ENCODE measurements at places on chromosomes 12 and 14.
A peak's percentile ranks its signal among the peaks of the same experiment; 100 is the strongest.

DNA sequence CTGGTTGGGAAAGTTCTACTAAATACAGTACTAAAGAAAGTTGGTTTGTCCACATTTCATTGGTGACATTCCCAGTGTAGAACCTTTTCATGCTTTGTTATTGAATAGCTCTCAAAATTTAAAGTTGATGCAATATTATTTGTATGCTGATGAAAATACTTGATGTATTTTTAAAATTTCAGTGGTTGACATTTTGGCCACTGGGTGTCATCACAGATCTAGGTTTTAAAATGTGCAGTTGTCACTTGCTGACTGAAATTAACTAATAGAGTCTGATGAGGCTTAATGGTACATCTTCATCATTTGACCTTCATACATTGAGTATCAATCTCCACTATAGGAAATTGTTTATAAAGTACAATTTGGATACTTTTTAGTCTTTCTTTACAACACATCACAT, 37.1 kb downstream of the CMAS start:
- no peak for DNase-seq

DNA sequence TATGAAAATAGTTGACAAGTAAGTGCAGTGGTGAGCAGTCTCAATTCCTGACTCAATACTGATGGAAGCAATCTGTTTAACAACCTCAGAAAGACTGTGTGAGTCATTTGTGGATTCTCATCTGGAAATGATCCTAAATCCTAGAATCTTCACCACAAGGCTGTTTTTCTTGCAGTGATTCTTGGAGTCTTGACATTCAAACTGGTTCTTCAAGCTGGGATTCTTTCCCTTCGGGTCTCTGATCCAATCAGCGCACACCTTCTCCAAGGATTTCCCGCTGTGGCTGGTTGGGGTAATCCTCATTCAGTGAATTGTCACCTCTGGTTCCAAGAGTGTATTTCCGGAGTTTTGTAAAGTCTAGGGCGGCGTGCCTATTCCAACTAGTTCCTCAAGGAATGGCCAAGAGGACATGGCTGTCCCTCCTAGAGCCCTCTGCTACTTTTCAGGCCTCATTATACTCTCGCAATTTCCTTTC, 37.7 kb upstream of the FOXJ2 start:
- DNase-seq: no peak

DNA sequence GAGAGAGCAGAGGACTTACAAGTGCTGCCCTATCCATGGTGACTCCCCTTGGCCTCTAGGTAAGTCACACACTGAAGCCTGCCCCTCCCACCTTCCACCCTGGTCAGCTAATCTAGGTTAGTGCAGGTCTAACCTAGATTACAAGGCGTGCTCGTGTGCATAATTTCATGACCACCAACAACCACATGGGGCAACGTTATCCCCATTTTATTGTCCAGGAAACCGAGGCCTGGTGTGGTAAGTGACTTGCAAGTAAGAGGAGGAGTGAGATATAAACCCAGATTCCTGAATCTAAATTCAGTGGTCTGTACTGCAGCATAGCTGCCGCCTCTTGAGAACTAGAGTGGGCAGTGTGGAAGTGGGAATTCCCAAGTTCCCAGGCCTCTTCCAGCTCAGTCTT, 171.1 kb downstream of the DAD1 start:
- no peak for DNase-seq

DNA sequence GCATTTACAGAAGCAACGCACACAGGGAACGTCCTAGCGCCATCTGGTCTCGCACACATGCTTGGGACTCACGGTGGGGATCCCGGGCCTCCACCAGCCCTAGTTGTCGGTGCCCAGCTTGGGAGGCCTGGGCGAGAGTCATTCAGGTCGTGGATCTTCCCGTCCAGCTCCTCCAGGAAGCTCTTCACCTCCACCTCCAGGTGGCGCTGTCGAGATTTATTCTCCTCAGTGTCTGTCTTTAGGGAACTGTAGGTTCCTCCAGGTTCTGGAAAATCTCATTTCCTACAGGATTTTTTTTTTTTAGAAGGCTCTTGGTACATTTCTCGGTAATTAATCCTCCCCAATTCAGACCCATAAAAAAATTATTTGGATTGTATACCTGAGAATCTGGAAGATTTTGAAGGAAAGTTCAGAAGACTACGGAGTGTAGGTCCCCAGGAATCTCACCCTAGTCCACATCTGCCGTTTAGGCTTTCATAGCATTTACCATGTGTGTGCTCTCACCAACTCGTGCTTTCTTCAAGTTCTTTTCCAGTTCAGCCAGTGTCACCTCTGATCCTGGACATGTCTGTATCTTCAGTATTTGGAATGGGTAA, 910.0 kb downstream of the TMEM121 start:
- peak; percentile 52 for DNase-seq

GRCh38 chr12:52965337-52965731, 16.4 kb downstream of the KRT18 start:
- no peak for DNase-seq

GRCh38 chr12:2639020-2639298, 155.8 kb upstream of the FKBP4 start:
- DNase-seq: no peak

GRCh38 chr12:41120211-41120610, 67.9 kb upstream of the PDZRN4 start:
- no peak for DNase-seq

- no peak for DNase-seq
Measured at GRCh38 chr12:38956337-38956736, 50.9 kb upstream of the CPNE8 start.

- DNase-seq: no peak
Measured at GRCh38 chr14:45201905-45202304, 51.1 kb downstream of the MIS18BP1 start.

DNA sequence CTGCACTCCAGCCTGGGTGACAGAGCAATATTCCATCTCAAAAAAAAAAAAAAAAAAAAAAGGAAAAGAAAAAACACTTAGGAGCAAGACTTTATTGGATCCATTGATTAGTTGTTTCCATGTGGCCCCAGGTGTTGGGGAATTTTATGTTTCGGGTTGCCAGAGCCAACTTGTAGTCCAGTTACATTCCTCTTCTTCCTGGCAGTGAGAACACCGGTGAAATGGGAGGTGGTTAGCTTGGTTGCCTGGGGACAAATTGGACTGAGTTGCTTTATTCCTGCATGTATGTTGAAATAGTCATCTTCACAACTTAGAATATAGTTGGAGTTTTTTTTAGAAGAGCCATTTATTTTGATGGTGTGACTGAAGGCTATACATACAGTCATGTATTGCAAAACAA, 12.6 kb downstream of the RCOR1 start:
- DNase-seq: no peak

GRCh38 chr14:74582910-74583581, 29.0 kb downstream of the LTBP2 start:
- DNase-seq: no peak

- DNase-seq: no peak
Measured at GRCh38 chr12:2973566-2973965, 14.4 kb downstream of the TEAD4 start.

GRCh38 chr14:74415115-74415437, 10.9 kb downstream of the SYNDIG1L start:
- no peak for DNase-seq

DNA sequence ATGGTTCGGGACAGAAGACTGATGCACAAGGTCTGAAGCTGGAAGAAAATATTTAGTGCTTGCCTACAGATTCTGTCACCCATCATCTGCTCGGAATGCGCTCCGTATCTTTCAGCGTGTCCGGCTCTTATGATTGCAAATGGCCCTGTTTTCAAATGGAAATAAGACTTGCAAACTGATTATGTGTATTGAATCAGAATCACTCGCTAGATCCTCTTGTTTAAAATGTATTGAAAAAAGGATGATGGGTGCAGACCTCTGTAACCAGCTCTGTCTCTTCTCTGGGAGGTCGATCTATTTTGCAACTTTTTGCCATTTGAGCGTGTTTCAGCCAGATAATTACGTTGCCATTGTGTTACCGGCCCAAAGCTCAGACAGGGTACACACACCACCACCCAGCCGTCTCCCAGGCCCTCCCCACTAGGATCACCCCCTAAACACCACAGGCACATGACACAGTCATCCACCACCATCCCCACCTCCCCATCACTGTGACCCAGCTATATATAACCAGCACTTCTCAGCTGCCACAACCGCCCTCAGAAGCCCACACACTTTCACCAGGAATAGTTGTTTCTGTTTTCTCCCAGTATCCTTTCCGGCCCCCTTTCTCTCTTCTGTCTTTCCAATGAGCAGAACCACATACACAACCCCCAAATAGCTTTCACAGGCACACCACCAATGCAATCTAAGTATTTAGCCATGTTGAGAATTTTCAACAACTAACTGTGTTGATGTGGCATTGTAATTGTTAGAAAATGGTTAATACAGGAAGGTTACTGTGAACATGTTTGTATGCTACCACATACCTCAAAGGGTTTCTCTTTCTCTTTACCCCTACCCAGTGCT, 10.7 kb downstream of the NKX2-1 start:
- DNase-seq: no peak

DNA sequence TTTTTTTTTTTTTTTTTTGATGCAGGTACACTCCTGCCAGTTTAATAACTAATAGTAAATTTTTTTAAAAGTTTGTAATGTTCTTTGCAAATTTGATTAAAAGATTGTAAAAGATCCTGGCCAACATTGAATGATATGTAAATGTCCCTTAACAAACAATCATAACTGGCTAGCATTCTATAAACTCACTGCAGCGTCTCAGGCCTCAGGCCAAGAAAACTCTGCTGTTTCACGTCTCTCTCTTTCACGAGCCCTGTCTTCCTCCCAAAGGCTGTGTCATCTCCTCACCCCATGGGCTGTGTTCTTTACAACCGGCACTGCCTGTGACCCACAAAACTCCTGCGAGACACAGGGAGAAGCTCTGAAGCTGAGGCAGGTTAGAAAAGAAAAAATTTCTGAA, 103.3 kb downstream of the NUAK1 start:
- DNase-seq: no peak

DNA sequence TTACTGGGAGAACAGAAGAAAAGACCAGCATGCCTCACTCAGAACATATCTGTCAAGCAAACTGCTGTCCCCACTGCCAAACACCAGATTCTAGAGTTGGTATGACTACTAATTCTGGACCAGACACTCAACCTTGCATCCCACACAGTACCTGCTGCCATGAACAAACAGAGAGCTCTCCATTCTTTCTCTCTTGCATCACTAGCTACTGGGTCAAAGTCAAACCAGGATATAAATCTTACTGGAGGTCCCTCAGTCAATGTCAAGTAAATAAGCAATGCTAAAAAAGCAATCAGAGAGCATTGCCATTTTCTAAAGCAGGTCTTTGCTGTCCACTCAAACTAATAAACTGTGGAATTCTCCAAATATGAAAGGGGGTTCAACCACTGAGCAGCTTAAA, 452.4 kb upstream of the SEL1L start:
- no peak for DNase-seq

GRCh38 chr12:10189653-10190052, 10.8 kb downstream of the TMEM52B start:
- DNase-seq: no peak

DNA sequence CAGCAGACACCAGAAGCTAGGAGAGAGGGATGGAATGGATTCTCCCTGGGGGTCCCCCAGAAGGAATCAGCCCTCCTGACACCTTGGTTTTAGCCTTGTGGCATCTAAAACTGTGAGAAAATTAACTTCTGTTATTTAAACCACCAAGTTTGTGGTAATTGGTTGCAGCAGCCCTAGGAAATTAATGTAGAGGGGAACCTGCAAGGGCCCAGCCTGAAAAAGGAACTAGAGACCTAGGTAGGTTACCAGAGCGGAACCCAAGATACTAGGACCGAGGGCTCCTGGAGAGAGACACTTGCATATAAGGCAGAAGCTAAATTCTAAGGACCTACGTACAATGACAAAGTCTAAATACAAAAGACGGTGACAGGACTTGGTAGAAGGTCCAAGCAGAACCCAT, 8.1 kb upstream of the DENND5B start:
- DNase-seq: no peak

- DNase-seq: no peak
Measured at GRCh38 chr12:643475-644302, 19.6 kb downstream of the NINJ2 start.

DNA sequence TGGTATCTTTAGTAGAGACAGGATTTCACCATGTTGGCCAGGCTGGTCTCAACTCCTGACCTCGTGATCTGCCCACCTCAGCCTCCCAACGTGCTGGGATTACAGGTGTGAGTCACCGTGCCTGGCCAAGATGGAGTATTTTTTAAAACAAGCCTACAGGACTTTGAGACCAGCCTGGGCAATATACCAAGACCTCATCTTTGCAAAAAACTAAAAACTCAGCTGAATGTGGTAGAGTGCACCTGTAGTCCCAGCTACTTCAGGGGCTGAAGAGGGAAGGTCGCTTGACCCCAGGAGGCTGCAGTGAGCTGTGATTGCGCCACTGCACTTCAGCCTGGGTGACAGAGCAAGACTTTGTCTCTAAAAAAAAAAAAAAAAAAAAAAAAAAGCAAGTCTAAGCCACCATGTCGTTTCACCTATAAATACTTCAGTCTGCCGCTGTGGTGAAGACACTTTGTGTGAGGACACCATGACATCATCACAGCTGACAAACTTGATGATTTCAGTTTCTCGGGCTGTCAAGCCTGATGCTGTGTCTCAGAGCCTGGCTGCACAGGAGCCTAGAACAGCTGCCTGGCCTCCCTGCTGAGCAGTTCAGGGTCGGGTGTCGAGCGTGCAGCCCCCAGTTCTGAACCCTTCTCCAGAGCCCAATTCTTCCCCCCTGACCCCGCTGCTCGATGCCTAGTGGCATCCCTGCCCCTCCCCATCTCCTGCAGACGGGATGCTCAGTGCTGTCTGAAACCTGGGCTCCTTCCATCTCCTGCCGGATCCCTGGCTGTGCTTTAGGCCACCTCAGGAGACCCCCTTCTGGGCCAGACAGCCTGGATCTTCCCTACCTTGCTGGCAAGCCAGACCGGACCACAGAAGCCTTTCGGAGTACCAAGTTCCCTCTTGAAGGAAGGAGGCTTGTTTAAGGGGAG, 119.2 kb upstream of the EVL start:
- no peak for DNase-seq

GRCh38 chr14:55423969-55424368, 12.3 kb upstream of the ATG14 start:
- DNase-seq: no peak
